ENCODE measurements at places on chromosomes 1 and 21.

GRCh38 chr1:94247138-94248094 lies 10.0 kb upstream of the ARHGAP29 start:
- peak; percentile 91 for DNase-seq

DNA sequence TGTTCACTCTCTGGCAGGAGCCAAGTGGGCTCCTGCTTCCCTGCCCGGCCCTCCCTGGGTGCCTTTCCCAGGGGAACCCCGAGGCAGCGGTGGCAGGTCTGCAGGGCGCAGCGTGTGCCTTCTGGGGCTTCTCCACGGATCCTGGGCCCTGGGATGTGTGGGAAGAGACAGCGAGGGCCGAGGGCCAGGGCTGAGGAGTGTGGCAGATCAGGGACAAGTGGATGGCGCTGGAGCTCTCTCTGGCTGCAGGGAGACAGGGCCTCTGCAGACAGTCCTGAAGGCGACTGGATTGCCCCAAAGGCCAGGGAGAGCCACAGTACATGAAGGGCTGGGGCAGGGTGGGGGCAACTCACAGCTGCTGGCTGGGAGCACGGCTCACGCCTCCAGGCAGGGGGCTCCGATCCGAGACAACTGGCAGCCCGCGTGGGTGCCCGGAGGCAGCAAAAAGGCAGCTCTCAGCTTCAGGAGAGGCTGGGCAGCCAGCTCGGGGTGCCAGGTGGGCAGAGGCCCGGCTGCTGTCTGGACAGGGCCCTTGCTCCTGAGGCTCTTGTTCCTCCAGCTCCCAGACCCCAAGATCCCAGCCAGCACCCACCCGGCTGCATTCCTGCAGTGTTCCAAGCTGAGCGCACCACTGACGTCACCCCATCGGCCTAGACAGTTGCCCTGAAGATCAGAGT lies 16.0 kb downstream of the MORN1 start:
- no peak for DNase-seq

GRCh38 chr1:238191170-238191569 lies 300.4 kb upstream of the ZP4 start:
- DNase-seq: no peak

GRCh38 chr1:51842261-51842660 lies 36.3 kb downstream of the NRDC start:
- no peak for DNase-seq

- no peak for DNase-seq
Observed at GRCh38 chr1:4856396-4856795, 202.0 kb downstream of the AJAP1 start.

GRCh38 chr1:34470401-34470800 lies 284.4 kb upstream of the GJB5 start:
- no peak for DNase-seq

Data from AG20443 (cell line).